ENCODE measurements at places on chromosomes 7 and 10.

DNA sequence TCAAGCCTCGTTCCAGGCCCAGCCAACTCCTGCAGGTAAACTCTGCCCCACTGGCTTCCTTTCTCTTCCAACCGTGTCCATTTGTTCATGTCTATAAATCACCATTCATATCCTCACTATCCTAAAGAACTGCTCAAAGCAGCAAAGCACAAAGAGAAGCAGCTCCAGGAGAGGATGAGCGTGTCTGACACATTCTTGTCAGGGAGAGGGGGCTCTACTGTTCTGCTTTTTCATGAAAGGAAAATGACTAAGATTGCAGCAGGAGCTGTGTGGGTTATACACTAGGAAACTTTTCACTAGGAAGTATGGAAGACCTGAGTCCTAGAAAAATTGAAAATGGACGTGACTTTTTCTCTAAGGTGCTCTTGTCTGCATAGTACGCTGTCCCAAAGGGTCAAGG is 16.7 kb downstream of the AGFG2 start:
- no peak for DNase-seq

DNA sequence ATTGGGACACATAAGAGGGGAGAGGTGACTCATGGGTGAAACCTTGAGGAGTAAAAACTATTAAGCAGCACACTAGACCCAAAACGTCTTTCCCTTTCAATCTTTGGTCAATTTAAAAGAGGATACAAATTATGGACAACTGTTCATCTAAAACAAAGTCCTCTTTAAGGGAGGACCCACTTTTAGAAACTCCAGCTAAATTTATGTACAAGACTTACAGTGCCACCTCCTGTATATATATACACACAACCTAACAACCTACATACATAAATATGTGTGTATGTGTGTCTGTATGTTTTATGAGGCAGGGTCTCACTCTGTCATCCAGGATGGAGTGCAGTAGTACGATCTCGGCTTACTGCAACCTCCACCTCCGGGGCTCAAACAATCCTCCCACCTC is 18.1 kb upstream of the ZC3HAV1 start:
- DNase-seq, result no peak

- no peak for DNase-seq
These were observed 40.7 kb upstream of the SPDYE3 start for GRCh38 chr7:100266576-100267354.

- DNase-seq, result no peak
These were observed 139.4 kb downstream of the CCDC71L start for GRCh38 chr7:106521541-106521940.

DNA sequence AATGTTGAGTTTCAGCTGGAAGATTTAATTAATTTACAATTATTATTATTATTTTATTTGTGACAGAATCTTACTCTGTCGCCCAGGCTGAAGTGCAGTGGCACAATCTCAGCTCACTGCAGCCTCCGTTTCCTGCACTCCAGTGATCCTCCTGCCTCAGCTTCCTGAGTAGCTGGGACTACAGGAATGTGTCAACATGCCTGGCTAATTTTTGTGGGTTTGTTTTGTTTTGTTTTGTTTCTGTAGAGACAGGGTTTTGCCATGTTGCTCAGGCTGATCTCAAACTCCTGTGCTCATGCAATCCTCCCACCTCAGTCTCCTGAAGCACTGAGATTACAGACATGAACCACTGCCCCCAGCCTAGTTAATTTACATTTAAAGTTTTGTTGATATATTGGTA is 93.8 kb upstream of the MEOX2 start:
- no peak for DNase-seq

DNA sequence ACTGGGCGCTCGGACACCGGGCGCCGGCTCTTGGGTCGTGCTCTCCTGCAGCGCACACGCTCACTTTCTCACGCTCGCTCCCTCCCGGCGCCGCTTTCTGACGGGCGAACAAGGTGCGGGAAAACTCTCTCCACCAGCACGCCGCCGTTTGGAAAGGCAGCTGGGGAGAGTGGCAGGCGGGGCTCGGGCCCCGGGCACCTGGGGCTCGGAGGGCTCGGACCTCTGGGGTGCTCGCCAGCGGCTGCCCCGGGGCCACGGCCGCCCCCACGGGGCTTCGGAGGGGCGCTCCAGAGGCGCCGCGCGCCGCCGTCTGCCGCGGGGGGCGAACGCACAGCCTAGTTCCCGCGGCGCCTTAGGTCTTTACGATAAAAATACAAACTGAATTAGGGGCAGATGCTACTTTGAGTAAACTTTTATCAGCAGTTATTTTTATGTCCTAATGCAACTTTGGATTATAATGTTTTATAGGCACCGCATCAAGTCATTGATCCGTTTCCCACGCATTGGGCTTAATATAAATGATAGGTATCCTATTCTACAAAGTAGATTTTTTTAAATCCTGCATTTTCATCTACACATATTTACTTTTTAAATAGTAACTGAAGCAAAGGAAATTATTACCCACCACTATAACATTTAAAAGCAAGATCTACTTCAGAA is 535 bp upstream of the EPC1 start:
- no peak for DNase-seq

GRCh38 chr7:138338361-138338760 is 121.7 kb upstream of the TRIM24 start:
- DNase-seq, result no peak

DNA sequence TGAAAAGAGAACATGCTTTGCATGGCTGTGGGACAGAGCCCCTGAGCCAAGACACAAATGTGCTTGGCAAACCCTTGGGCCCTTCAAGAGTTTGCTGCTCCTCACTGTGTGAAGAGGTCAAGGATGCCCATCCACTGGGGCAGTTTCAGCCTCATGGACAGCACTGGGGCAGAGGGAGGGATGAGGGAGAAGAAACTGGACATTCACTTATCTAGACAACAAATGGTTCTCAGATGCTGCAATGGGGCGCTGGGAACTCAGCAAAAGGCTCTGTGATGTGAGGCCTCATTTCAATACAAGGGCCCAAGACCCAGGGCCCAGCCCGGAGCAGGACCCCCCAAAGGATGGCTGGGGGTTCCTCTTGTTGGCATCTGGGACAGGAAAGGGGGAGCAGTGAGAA is 49.1 kb downstream of the EBF3 start:
- DNase-seq, result no peak

DNA sequence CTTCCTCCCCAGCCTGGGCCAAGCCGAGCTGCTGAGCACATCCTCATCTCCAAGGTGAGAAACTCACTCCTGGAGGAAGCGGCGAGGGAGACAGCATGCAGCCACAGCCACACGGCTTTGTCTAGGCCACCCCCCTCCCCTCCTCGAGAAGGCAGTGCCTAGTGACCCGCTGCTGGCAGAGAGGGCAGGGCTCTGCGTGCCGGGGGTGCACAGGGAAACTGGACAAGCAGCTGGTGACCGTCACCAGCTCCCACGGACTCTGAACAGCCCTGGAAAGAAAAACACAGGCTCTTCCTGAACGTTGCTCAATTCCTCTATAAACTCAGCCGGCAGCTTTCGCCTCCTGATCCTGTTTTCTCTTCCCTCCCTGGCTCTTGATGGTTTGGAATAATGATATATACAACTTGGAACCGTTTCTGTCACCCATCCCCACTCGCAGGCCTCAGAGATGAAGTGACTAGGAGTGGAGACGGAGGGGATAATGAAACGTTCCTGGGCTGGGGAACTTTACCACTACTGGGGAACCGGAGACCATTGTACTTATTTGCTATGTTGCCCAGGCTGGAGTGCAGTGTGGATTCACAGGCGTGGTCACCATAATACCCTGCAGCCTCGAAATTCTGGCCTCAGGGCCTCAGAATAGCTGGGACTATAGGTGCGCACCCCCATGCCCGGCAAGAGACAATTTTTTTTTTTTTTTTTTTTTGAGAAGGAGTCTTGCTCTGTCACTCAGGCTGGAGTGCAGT is 19.3 kb downstream of the PAPOLB start:
- peak; percentile 71 for DNase-seq

- no peak for DNase-seq
These were observed 71.7 kb downstream of the MTURN start for GRCh38 chr7:30206491-30206890.

DNA sequence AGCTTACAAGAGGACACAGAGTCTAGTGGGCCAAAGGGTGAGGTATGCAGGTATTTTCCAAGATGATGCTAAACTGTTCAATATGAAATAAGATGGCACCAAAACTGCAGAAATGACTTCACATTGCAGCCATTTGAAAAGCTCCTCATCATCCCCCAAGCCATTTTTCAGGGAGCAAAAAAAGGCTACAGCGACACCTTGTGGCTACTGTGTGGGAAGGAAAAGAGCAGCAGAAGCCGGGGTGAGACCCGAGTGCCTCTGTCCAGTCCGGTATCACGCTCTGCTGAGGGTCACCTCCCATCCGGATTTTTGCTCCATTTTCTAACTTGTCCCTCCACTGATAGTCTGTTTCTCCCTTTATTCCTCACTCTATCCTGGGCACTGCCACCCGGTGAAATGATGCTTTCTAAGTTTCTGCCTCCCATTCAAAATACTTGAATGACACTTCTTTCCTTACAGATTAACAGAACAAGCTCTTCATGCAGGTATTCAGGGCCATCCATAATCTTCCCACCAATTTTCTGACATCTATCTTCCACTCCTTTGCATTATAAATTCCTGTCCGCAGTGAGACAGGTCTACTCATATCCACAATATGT is 220.2 kb downstream of the DGKI start:
- peak; percentile 60 for DNase-seq

DNA sequence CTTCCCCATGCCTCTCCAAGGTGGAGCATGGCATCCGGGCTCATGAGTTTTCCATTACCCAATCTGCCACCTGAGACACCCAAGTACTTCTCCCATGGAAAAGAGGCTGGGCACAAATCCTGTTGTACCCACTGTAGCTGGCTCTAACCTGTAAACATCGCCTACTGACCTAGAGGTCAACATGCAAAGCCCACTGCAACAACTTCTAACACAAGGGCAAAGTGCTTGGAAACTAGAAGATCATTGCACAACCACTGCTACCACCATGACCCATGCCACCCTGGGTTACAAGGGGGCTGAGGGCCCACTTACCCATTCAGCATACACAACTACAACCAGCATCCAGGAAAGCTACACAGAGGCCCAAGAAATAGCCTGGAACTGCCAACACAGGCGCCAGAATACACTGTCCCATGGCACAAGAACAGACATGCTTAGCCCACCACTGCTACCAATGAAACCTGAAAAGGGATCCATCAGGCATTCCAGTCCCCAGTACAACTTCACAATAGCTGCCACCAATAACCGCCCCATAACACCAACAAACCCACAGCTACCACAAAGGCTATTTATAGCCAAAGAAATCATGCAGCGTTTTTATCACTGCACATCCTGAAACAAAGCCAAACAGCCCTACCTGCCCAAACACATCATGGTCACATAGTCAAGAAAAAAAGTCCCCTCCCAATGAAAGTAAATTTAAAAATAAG is 63.4 kb downstream of the RNF32 start:
- DNase-seq, result no peak

DNA sequence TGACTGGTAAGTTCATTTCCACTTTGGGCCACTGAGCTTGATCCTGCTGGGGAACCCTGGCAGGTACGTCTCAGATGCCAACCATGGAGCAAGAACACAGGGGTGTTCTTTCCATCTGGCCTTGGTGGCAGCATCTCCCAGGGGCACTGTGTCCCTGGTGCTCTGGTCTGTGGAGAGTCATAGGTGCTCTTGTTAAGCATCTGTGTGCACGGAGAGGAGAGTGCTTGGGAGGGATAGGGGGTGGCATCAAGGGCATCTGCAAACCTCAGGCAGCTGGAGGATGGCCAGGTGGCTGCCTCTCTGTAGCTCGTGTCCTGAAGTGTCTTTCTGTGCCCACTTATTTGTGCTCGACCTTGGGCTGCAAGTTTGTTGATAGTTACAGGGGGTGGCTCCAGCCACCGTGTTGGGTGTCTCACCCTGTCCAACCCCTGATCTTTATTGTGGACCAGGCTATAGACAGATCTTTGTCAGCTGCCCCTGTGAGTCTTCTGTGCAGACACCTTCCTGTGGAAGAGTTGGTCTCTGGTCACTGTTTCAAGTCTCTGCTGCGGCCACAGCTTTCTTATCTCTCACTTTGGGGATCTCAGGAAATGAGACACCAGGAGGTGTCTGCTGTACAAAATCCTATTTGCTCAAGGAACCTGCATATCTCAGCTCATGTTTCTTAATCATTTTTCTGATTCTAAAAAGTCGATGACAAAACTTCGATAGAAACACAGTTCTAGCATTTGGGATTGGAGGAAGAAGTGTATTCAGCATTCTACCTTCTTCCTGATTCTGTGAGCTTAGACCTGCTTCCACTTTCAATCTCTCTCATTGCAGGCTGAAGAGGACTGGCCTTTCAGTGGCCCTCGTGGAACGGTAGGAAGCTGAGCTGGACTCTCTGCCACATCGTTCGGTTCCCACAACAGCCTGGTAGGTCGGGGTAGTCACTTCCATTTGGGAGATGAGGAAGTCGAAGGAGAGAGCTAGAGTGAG is 17.2 kb upstream of the GIMAP8 start:
- no peak for DNase-seq

DNA sequence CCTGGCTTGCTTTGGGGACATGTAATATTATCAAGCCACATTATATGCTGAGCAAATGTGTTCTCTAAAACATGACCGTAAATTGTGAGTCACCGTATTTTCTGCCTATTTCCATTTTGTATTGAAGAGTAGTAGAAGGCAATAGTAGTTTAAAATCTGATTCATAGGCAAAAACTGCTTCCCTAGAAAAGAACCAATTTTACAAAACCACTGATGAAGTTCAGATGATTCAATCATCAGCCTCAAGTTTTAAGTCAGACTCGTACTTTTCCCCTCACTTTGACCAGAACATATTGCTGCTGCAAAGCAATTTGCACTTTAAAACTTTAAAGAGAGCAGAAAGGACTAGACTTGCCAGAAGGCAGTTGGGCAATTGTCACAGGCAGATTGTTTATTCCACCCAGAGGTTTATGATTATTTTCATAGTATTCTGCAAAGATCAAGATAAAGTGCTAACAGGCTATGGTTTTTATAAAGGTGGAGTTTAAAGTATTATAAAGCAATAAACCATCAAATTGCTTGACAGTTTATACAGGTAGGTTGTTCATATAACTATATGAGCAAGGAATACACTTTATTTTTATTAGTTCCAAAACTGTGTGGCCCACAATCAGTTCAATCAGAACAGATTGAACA is 168.2 kb downstream of the ETV1 start:
- no peak for DNase-seq

All from renal pelvis (tissue), 12 donors.